Kasumi-1 (cell line): ENCODE measurements at places on chromosomes 12 and 14.

- no peak for DNase-seq
Observed at GRCh38 chr14:97851428-97851995, 1054.3 kb downstream of the VRK1 start.

- DNase-seq, result no peak
Observed at GRCh38 chr12:6647083-6647604, at the start of gene ACRBP. TSS of gene ACRBP (minus strand) at chr12:6647432. CDS start at chr12:6647366, 66 bp downstream.

- DNase-seq, result no peak
Observed at GRCh38 chr14:63362389-63362819, 43.7 kb upstream of the GPHB5 start.

DNA sequence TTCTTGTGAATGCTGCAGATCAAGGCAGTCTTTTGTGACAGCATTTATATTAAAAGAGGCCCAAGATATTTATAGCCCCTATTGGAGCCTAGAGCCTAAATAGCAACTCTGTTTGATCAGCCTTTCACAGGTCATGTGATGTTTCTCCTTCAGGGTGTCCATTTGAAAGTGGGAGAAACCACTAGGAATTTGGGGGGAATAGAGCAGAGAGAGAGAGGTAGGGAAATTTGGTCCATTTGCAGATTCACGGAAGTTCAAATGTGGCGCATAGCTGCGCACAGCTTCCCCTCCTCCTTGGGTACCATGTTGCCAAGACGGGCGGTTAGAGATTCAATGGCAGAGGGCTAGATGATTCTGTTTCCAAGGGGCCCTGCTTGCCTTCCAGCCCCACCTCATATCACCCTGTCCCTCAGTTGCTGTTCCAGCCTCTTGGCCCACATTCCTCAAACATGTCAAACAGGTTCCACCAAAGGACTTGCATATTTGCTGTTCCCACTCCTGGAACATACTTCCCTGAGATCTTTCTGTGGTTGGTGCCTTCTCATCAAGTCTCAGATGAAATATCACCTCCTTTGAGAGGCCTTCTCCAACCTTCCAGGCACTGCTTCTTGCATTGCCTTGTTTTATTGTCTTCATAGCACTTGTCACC, 220.8 kb downstream of the CHST11 start:
- DNase-seq, result no peak

GRCh38 chr14:49994951-49995561, 102.2 kb downstream of the ARF6 start:
- no peak for DNase-seq
